Lung microvascular endothelial cell (primary cell): ENCODE measurements at places on chromosomes 2 and 18.

GRCh38 chr2:130887643-130888042 is 50.9 kb downstream of the ARHGEF4 start:
- no peak for DNase-seq

DNA sequence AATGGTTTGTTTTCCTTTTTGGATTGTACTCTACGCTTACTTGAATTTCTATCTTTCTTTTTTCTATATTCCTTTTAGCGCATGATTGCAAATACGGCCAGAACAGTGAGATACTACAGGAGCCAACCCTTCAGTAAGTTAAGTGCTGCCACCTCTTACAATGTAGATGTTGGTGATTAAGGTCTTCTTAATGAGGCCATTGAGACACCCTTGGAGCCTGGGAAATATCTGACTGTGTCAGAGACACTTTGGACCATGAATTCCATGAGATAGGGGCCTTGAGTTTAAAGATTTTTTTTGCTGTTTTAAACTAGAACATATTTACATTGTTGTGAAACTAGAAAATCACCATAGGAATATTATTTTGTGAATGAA is 27.1 kb upstream of the MAP3K20 start:
- no peak for DNase-seq

- DNase-seq = no peak
These were observed 11.4 kb downstream of the ASIC4 start for GRCh38 chr2:219525533-219526232.

GRCh38 chr18:38406607-38407006 is 841.0 kb upstream of the CELF4 start:
- DNase-seq = no peak

DNA sequence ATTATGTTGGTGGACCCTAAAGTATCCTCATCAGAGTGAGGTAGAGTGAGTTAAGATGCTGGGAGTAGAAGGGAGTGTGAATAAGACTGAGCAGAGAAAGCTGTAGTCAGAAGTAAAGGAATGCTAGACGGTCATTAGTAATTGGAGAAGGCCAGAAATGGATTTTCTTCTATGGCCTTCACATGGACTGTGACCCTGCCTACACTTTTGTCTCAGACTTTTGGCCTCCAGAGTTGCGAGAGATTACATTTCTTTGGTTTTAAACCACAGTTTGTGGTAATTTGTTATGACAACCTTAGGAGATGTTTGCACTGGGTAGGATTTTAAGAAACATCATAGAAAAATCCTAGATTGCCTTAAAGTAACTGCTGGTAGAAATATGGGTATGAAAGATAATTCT is 1267.7 kb upstream of the TMEFF2 start:
- DNase-seq = no peak

GRCh38 chr18:12057419-12058039 is 36.1 kb upstream of the ANKRD62 start:
- DNase-seq = no peak

DNA sequence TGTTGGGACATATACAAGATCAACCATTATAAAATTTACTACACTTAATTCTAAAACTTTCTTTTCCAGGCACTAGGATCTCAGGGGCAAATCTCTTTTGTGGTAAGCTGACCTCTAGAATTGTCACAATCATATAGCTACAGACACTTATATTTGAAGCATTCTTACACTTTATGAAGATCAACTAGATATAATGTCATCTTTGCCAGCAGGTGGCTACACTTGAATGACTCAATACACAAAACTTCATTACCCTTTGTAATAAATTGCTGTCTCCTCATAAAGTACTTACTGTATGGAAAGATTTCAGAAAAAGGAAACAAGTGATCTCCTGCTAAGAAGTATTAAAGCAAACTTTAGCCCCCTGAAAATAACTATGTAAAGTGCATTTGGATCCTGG is 77.8 kb downstream of the RDH14 start:
- peak; percentile 9 for DNase-seq

- DNase-seq = no peak
These were observed 200.4 kb upstream of the SH3BP4 start for GRCh38 chr2:234751275-234751973.

DNA sequence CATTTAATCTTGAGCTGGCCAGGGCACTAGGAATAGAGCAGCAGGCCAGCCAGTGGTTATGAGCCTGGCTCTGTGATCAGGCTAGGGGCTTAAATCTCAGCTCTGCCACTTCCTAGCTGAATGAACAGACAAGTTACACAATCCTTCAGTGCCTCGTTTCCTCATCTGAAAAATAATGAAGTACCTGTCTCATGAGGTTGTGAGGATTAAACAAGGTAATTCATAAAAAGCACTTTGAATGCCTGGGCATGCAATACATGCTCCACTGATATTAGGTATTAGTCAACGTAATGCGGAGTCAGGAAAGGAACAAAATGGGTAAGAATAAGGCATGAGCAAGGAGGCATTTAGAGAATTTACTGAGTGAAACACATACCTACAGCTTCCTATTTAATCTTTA is 100.2 kb downstream of the CCBE1 start:
- DNase-seq = no peak

DNA sequence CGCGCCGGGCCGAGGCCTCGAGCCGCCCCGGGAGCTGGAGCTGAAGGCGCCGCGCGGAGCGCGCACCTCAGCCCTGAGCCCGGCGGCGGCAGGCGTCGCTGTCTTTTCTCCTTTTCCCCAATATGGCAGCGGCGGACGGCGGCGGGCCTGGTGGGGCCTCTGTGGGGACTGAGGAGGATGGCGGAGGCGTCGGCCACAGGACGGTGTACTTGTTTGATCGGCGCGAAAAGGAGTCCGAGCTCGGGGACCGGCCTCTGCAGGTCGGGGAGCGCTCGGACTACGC is 369 bp downstream of the SMCHD1 start:
- no peak for DNase-seq

DNA sequence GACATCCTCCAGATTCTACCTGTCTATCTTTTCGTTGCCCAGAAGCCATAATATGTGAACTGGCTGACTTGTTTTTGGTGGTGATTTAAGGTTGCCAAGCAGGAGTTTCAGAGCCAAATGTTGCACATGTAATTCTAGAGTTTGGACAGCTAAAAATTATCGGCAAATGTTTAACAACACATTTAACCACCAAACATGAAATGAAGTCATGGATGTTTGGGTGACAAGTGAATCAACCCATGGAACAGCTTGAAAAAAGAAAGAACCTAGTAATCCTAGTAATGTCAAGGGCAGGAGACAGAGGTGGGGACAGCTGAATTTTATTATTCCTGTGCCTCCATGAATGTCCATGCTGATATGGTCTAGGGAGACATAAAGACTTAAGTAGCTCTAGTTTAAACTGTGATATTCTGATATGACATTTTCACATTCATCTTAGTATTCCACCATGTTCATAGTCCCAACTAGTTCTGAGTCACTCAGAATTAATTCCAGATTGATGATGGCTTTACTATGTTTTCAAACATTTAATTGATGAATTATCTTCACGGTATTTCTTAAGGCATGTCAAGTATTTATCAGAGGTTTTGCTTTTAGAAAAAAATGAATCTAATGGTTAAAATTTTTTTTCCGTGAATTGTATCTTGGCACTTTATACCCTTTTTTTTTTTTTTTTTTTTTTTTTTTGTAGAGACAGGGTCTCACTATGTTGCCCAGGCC is 101.7 kb downstream of the SOCS6 start:
- DNase-seq = no peak

DNA sequence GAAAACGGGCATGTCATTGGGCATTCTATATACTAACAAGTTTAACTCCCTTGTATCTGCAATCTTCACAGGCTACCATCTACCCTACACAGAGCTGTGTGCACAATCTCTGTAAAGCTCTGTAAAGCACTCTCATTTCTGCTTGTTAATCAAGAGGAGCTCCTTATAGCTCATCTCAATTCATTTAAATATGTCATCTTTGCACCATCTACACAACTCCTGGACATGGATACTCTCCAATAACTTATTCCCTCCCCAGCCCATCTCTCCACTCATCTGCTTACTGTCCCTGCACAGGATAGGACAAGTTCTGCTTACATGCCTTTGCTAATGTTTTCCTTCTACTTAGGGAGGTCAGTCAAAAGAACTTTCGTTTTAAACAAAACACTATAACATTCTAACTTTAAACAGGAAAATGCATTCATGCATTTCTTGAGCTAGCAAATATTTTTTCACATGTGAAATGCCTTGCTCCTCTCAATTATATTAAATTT is 61.4 kb downstream of the DPP4 start:
- peak; percentile 41 for DNase-seq

- no peak for DNase-seq
These were observed 6.9 kb upstream of the CASP10 start for GRCh38 chr2:201176081-201176481.

DNA sequence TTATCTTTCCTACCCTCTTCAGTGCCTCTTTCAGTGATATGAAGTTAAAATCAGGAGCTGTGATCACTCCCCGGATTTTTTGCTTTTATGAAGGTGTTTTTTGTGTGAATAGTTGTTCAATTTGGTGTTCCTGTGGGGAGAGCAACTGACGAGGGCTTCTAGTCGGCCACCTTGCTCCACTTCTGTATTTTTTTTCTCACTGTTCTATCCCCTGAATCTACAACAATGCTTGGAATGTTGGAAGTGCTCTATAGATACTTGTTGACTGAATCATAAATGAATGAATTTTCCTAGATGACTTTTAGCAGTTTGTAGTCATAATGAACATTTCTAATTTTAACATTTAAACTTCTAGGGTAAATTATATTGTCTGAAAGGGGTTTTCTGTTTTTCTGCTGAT is 247.3 kb downstream of the ZNF385B start:
- no peak for DNase-seq

- DNase-seq = no peak
These were observed 226.2 kb upstream of the RAB6C start for GRCh38 chr2:129753261-129753660.

GRCh38 chr2:3487028-3487425 is 32.3 kb downstream of the ADI1 start:
- DNase-seq = no peak

DNA sequence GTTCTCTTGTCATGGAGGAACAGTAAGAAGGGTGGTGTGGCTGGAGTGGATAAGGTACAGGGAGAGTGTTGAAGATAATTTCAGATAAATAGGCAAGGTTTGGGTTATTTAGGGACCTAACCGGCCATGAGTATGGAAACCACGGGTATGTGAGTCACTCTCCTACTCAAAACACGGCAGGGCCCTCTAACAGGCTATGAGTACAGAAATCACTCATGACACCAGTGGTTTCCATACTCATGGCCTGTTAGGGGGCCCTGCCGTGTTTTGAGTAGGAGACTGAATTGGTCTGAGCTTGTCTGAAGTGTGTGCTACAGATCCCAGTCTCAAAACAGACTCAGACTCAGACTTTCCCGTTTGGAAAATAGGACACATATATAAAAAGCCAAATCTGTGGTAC is 428.4 kb upstream of the HNMT start:
- no peak for DNase-seq

GRCh38 chr2:66543257-66543767 is 108.4 kb downstream of the MEIS1 start:
- no peak for DNase-seq

- DNase-seq = no peak
These were observed 41.6 kb downstream of the NDC80 start for GRCh38 chr18:2612996-2613395.

DNA sequence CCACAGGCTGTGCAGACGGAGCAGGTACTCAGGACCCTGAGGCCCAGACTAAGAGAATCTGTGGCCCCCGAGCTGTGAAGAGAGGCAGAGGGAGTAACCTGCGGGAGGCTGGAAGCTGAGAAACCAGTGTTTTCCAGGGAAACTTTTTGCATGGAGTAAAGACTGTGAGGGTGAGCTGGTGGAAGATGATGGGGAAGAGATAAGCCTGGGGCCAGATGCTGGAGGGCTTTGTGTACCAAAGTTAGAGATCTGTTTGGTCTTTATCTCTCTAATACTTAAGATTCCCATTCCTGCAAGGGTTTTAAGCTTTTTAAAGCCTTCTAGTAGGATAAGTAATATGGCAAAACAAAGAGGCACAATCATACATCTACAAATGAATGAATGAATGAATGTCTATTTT is 43.7 kb upstream of the MEX3C start:
- no peak for DNase-seq

DNA sequence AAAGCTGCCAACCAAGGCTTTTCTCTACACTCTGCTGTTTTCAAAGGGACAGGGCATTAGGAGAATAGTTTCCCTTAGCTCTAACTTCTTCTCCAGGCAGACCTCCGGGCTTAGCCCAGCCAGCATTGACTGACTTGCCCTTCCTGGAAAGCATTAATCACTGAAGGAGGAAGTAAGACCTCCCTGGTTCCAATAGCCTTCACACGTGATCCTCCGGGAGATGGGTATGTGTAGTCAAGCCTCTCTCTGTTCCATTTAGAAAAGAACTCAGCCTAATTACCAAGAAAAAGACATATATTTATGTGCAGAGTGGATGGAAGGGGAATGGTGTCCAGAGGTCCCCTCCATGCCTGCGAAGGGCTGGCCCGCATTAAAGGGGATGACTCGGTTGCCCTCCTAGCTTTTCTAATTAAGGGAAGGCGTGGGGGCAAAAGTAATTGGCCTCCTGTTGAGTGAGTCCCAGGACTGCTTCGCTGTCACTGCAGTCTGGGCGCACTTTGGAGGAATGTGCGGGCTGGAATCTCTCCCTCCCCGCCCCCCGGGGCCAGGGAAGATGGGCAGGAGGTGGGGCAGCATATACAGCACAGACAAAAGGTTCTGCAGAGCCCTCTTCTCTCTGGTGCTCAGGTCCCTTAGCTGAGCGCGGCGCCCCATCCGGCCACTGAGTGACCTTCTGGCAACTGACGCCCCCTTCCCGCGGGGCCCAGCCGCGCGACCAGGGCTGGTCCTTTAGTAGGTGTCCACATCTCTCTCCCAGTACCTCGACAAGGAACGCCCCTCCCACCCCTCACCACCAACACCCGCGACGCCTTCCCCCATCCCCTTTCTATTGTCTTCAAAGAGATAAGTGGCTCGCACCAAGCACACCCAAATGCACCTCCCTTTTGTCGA is 686.0 kb downstream of the NRXN1 start:
- no peak for DNase-seq

DNA sequence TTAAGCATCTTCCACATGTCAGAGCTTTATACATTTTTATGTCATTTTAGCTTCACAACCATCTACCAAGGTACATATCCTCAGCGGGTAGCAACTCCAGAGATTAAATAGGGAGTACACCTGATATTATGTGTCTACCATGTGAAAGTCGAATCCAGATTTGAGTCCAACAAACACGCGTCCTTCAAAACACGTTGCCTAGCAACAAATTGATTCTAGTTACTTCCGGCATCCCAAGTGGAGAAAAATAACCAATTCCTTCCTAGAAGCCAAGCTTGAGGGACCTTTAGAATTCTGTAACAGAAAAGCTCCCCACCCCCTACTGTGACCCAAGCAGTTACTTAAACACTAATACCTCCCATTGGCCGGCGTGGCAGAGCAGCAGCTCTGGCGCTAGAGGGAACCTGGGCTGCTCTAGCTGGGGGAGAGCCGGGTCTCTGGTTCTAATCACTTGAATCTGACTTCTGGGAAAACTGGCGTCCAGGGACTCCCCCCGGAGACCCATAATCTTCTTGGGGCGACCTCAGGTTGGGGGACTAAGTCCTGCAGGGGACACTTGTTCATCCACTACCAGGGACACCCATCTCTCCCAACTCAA is at the start of gene ERICH2:
Gene ERICH2, plus strand, starts transcription at position 371 of the 598 bp plus-strand sequence. CDS start 304 bp downstream, outside the sequence.
- peak; percentile 12 for DNase-seq

- peak; percentile 8 for DNase-seq
These were observed 73.5 kb downstream of the MGAT5 start for GRCh38 chr2:134327367-134327766.
